Motor neuron (in vitro differentiated cells): ENCODE measurements at places on chromosomes 11 and 22.
A peak's percentile ranks its signal among the peaks of the same experiment; 100 is the strongest.

- no peak for ATAC-seq
These were observed 113.0 kb downstream of the SYT9 start for GRCh38 chr11:7364660-7365059.

DNA sequence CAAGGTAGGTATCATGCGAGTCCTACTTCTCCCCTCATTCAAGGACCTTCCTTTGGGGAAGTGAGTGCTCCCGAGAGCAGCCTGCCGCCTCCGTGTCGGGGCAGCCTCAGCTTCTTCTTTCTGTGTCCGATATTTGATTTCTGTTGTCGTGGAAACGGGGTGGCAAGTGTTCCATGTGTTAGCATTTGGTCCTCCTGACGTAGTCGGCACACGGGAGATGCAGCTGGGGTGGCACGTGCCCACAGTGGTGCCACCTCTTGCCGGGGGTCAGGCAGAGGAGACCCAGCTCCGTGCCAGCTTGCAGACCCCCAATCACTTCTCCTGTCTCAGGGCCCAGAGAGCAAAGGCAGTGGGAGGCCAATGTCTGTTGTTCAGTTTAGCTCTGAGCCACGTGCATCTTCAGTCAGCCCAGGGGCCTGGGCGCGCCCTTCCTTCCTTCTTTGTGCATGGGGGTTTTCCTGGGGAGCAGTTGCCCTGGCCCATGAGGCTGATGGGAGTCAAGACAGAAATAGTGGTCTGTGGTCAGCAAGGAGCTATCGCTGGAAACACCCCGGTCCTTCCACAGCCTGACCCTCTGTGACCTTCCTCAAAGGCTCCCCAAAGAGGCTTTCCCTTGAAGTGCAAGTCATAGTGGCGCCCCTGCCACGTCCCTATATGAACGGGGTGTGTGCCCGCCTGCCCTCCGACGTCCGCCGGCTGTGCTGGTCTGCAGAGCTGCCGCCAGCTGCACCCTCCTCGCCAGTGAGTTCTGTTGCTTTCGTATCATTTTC, 44.5 kb downstream of the PARVB start:
- ATAC-seq, result no peak

DNA sequence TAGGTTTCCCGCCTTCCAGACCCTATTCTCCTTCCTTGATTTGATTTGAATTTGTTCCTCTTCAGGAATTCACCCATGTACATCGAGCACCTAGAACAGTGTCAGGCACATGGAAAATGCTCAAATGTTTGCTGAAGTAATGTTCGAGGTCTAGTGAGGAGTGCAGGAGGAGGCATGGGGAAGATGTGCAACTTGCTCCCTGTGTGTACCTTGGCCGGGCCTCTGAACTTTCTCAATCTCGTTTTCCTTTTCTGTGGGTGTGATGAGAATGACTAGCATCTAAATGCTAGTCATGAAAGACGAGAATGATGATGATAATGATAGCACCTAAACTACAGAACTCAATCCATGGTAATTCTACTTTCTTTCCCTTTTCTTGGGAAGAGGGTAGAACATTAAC, 279.1 kb upstream of the PLET1 start:
- ATAC-seq, result no peak

- no peak for ATAC-seq
These were observed 68.9 kb downstream of the CSTPP1 start for GRCh38 chr11:47005441-47005840.

DNA sequence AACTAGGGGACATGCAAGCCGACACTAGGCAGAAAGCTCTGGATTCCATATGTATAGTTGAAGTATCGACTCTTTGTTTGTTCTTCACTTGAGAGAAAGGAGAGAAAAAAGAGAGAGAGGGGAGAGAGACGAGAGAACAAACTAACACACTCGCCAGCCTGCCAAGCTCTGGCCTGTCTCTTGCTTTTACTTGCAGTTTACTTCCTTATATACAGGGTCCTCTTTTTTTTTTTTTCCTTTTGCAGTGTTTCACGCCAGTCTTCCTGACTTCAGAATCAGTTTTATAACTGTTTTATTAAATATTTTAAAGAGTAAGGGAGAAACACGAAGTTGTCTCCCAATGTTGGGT, 19.9 kb downstream of the TEAD1 start:
- ATAC-seq, result peak; percentile 1
